ENCODE measurements at places on chromosomes 7 and 10.

DNA sequence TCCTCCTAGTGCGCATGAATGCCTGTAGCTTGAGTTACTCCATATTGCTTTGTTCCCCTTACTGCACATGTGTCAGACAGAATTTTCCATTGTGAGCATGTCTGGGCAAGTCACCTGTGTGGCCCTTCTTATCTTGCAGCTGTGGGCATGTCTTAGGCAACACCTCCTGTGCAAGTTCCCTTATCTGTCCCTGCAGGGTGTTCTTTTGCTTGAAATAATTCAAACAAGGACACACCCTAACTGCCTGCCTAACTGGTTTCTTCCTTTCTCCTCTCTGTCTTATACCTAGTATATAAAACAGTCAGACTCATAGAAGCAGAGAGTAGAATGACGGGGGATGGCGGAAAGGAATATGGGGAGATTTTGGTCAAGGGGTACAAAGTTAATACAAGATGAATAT lies 421.1 kb upstream of the SORCS1 start:
- no peak for DNase-seq

GRCh38 chr7:8379264-8379663 lies 54.1 kb upstream of the NXPH1 start:
- no peak for DNase-seq

GRCh38 chr10:87634311-87634710 lies 25.4 kb upstream of the PAPSS2 start:
- DNase-seq: no peak

DNA sequence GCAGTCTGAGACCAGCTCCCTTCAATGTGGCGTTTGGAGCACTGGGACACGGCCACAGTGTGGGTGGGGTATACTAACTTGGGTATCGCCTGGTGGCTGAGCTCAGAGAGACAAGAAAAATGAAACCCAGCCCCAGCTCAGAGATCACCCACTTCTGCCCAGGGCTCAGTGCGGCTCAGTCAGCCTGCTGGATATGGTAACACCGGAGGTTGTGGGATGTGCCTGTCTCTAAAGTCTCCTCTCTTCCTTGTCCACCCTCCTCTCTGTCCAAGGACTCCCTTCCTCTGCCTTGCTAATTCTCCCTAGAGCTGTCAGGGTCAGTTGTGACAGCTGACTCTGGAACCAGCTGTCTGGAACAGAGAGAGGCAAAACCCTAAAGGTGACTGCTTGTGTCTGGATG lies 149.1 kb downstream of the PTPN20 start:
- no peak for DNase-seq

DNA sequence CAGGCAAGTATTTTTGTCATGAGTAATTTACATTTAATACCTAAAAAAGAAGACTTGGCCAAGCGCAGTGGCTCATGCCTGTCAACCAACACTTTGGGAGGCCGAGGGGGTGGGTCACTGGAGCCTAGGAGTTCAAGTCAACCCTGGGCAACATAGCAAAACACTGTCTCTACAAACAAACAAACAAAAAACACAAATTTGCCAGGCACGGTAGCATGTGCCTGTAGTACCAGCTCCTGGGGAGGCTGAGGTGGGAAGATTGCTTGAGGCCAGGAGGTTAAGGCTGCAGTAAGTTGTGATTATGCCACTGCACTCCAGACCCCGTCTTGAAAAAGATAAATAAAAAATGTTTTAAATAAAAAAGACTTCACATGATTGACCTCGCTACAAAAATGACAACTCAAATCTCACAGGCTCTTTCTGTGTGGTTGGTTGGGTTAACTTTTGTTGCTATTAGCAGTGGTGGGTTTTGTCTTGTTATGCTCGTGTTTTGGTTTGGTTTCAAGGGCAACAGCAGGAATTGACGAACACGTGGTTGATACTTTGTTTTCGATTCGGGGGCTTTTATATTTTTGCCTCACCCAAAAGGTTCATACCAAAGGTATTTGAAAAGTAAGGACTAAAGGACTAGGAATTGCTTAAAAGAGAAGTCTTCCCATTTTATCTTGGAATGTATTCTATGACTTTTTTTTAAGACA lies 227.2 kb upstream of the MKLN1 start:
- DNase-seq: no peak

DNA sequence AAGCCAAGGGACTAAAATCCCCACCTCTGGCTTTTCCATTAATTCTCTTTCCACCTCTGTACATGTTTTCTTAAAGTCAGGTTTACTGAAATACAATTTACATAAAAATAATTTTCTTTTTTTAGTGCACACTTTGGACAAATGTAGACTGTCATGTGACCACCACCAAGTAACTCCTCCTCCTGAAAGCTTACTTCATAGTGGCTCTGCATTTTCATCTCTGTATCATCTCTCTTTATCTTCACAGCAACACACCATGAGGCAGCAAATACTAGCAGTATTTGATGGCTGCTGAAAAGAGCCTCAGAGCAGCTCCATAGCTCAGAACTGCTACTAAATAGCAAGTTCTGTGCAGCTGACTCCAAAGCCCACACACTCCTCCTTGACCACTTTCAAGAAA lies 17.3 kb downstream of the WDFY4 start:
- no peak for DNase-seq

- no peak for DNase-seq
Measured at GRCh38 chr7:26723129-26723528, 141.3 kb downstream of the SKAP2 start.

Data from stimulated activated CD4-positive, alpha-beta T cell treated with anti-CD3 and anti-CD28 coated beads, Interleukin-1b, Interleukin-23, amount 100 ng/mL, for 24 hours (primary cell).